ENCODE measurements at places on chromosomes 6 and 20.

DNA sequence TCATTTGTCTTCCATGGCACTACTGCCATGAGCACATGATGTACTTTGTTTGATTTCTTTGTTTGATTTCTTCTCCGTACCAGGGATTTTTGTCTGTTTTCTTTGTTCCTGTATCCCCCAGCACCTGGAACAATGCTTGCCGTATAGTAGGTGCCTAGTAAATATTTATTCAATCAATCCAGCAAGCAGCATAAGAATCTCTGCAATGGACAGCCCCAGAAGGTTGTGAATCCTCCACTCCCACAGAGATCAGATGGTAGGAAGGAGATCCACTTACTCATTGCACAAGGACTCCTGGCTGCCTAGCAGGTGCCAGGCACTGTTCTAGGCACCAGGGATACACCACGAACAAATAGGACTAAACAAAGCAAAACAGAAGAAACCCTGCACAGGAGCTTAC, 6.7 kb upstream of the SYNJ2 start:
- no peak for DNase-seq

- no peak for DNase-seq
These were observed 130.0 kb upstream of the SYNCRIP start for GRCh38 chr6:85772641-85773040.

GRCh38 chr6:72078096-72078495, 191.7 kb downstream of the RIMS1 start:
- DNase-seq, result no peak

DNA sequence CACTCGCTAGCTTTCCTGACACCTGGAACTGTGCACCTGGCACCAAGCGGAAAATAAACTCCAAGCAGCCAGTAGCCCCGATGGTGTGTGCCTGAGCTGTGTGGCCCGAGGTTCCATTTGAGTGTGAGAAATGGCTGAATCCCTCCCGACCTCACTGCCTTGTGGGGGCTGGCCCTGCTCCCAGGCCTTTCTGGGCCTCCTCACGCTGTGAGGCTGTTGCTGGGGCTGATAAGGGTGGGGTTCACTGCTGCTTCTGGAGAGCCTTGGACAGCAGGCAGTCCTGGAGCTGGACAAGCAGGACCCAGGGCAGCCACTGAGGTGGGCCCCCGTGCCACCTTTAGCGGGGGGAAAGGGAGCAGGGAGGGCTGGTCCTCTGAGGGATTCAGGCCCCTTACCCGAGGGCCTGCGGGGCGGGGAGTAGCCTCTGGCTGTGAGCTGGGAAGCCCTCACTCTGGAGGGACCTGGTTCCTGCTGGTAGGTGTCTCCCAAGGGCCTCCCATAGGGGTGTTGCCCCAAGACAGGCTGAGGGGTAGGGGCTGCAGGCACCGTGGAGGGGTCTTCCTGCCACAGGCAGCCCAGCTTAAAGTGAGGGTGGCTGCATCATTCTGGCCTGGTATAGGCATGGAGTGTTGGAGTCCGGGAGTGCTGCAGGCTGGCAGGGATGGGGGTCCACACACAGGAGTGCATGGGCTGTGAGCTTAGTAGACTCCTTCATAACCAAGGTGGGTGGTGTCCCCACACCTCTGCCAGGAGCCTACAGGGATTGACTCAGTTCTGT, 1.7 kb downstream of the PPDPF start:
- peak; percentile 13 for DNase-seq

DNA sequence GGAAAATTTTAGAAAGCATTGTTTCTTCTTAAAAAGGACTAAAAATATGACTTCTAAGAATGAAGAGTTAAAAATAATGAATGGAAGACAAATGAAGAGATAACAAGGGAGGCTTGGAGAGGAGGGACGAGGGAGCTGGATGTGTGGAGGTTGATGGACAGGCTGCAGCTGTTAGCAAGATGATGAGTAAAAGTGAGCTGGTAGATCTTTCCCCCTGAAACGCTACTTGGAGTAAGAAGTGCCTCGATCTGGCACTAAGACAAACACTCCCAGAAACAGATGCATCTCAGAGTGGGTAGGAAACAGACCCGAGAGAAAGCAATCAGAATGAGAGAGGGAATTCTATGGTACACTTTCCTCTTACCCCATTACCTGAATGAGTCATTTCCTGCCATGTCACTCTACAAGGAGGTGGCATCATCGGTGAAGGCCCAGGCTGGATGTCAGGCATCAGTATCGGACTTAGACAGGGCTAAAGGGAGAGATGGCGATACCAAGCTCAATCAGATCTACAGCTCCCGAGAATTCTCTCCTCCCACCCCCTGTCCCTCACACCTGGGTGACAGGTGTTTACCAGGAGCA, 154.1 kb upstream of the BMP2 start:
- no peak for DNase-seq

GRCh38 chr6:54419885-54420284, 111.6 kb downstream of the TINAG start:
- no peak for DNase-seq

DNA sequence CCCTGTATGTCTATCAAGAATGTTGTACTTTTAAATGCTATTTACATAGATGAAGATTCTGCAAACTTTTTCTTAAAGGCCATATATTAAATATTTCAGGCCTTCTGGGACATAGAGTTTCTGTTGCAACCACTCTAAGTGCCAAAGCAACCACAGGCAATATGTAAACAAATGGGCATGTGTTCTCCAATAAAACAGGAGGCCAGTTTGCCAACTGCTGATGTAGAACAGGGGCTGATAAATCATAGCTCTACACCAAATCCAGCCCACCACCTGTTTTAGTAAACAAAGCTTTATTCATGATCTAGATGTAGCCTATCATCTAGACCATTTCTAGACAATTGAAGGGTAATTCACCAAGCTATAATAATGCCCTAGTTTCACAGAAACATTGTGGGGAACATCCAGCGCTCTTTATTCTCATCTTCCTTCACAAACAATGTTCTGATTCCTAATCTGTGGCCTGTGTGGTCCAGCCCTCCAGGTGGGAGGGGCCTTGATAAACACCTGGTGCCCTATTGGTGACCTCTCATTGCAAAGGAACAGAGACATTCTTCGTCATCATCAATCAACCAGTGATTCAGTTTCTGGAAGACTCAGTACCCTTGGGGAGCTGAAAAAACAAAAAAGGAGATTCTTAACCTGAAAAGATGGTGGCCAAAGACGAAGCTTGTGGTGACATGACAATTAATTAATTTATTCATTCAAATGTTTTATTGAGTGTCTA, 80.2 kb downstream of the PREP start:
- no peak for DNase-seq

- DNase-seq, result no peak
These were observed 64.8 kb downstream of the FYN start for GRCh38 chr6:111808493-111808892.

DNA sequence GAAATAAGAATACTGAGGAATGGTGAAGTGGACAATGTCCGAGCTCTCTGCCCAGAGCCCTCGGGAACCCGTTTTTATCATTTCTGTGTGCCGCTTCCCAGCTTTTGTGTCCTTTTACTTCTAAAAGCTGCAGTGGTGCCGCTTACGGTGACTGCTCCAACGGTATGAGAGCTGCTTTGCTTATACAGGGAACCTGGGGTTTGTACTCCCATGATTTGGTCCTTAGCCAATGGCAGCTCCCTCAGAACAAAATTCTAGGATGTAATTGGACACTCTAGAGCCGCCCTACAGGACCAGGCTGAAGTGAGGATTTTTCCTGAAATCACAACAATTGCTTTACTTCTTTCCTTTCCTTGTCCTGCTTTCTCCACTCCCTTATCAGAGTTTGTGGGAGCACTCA, 24.2 kb upstream of the PCSK2 start:
- no peak for DNase-seq

GRCh38 chr20:45011108-45011526, 44.8 kb downstream of the STK4 start:
- no peak for DNase-seq

DNA sequence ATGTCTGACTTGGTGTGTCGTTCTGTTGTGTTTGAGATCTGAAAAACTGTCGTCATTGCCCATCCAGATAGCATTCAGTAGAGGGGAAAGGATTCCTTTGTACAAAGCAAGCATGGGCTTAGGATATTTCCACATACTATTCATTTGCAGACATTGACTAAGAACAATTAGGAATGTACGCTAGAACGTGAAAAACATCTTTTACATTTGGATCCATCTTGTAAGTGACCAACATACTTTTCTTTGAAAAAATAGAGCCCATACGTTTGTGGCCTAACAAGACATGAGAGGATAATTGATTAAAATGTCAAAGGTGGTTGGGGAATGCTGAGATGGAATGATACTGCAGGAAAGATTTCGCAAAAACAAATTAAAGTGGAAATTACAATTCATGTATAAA, 225.8 kb upstream of the QKI start:
- DNase-seq, result no peak

DNA sequence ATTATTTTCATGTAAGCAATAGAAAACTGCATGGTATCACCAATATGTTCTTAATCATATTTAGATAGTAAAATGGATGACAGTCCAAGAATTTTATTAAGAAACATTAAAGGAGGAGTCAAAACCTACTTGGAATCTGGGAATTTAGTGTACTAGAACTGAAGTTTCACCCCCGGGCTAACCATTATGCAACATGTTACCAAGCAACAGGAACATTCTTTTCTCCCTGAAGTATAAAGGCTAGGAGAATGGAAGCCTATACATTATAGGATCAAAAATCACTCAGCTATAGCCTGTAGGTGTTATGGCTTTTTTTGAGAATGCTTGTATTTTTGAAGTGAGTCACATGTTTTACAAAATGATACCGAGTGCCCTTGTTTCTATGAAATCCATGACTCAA, 538.3 kb downstream of the GRIK2 start:
- DNase-seq, result no peak

DNA sequence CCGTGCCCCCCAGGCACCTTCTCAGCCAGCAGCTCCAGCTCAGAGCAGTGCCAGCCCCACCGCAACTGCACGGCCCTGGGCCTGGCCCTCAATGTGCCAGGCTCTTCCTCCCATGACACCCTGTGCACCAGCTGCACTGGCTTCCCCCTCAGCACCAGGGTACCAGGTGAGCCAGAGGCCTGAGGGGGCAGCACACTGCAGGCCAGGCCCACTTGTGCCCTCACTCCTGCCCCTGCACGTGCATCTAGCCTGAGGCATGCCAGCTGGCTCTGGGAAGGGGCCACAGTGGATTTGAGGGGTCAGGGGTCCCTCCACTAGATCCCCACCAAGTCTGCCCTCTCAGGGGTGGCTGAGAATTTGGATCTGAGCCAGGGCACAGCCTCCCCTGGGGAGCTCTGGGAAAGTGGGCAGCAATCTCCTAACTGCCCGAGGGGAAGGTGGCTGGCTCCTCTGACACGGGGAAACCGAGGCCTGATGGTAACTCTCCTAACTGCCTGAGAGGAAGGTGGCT, 960 bp downstream of the TNFRSF6B start:
- DNase-seq, result no peak

- DNase-seq, result no peak
These were observed 8.3 kb downstream of the NCR2 start for GRCh38 chr6:41343641-41344187.

- DNase-seq, result no peak
These were observed 57.3 kb upstream of the TSHZ2 start for GRCh38 chr20:52914870-52915269.

DNA sequence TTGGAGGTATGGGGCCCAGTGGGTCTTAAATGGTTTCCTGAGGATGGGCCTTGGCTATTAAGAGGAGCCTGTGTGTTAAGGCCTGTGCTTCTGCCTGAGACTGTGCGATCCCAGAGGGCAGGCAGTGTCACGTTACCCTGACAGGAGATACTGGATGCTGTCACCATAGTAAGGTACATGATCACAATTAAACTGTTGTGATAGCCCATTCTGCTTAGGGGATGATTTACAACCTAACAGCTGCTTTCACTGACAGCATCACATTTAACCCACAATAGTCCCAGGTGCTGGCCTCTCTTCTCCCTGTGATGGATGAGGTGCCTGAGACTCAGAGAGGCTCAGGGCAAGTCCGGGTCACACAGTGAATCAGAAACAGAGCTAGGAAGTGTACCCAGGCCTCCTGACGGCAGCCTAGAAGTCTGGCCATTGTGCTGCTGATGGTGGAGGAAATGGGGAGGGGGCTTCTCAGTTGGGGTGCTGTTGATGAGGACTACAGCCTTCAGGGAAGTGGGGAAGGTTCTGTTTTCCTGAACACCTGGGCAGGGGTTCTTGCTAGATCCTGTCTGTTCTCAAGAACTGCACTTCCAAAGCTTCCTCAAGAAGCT, 97.3 kb downstream of the MDGA1 start:
- DNase-seq, result no peak

- no peak for DNase-seq
These were observed 109.0 kb downstream of the SULF2 start for GRCh38 chr20:47676219-47676721.

DNA sequence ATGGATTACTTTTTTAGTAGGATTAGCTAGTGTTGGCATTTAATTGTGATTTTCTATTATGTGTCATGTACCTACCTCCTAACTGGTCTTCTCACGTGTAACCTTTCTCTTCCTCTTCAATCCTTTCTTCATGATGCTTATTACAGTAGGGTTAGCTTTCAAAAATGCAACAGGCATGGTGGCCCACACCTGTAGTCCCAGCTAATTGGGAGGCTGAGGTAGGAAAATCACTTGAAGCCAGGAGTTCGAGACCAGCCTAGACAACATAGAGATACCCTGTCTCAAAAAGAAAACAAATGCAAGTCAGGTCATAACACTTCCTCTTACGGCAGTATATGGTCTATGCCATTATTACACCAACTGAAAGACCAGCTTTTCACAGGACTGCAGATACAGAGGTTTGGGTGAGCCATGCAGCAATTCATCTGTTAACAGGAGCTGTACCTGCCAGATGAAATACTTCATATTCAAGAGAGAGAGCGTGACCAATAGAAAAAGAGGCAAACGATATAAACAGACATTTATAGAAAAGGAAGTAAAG, 195.0 kb downstream of the TMEM242 start:
- no peak for DNase-seq

DNA sequence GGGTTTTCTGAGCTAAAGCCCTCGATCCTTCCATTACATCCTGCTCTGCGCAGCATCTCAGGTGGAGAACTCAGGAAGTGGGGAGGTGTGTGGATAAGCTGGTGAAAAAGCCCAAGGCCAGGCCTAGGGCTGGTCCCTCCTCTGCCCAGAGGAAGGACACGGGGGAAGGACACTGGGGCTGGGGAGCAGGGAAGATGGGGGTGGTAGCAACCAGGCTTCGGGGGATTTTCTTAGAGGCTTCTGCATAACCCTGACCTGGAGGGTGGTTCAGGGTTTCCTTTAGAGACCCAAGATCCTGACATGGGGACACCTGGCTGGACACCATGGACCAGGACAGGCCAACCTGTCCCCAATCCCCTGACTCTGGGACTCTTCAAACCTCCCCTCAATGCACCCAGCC, 37.9 kb downstream of the SUN5 start:
- DNase-seq, result no peak

- DNase-seq, result no peak
These were observed 9.0 kb upstream of the HINT3 start for GRCh38 chr6:125947615-125948014.

DNA sequence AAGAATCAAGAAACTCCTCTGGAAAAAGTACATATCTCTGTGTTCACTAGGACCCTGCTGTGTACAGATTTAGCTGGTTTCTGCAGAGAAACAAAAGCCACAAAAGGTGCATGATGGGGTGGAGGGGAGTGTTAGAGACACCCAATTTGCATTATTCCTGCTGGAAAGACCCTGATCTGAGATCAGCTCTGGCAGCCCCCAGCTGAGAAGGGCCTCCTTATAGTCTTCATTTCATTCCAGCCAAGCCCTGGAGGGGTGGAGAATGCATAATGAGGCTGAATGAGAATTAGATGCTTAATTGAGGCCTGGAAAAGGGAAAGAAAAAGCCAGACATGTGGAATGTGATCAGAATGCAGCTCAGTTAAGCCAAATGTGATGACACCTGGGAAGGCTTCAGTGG, 545.6 kb downstream of the KIF16B start:
- DNase-seq, result no peak
